Activated naive CD4-positive, alpha-beta T cell treated with anti-CD3 and anti-CD28 coated beads, Interleukin-2, amount 50 U/mL, for 72 hours (primary cell): ENCODE measurements at places on chromosomes 5 and 9. TPM values are rescaled to one million over a fixed set of nuclear protein-coding genes. Genes with fewer than 3 reads are reported as not detected.

CCDC187 gene
- total RNA-seq, result not detected

FREM1 gene
- not detected for total RNA-seq

PFN3 gene
- not detected for total RNA-seq

FGF18 gene
- total RNA-seq, result not detected

CD180 gene
- total RNA-seq, result not detected

AUH gene
- 24.1 TPM for total RNA-seq

FSTL4 gene
- not detected for total RNA-seq

SPAG8 gene
- total RNA-seq, result 1.0 TPM

SERF1A gene
- 4.9 TPM for total RNA-seq

NR4A3 gene
- 7.8 TPM for total RNA-seq

LRRC70 gene
- 2.0 TPM for total RNA-seq

ZFP2 gene
- 0.56 TPM for total RNA-seq

GFI1B gene
- total RNA-seq, result not detected

SOX30 gene
- not detected for total RNA-seq

ACSL6 gene
- 1.8 TPM for total RNA-seq

MARCOL gene
- total RNA-seq, result not detected

DMGDH gene
- not detected for total RNA-seq

CAMLG gene
- total RNA-seq, result 65.1 TPM

DUSP1 gene
- total RNA-seq, result 17.6 TPM

TLX3 gene
- not detected for total RNA-seq

COL5A1 gene
- 0.04 TPM for total RNA-seq

ALDH7A1 gene
- total RNA-seq, result 12.4 TPM

LHX6 gene
- not detected for total RNA-seq

LIFR gene
- 0.25 TPM for total RNA-seq

GNA14 gene
- 0.59 TPM for total RNA-seq

TNFSF15 gene
- total RNA-seq, result 0.43 TPM

GBGT1 gene
- total RNA-seq, result 3.1 TPM

PCDHA9 gene
- not detected for total RNA-seq

BTNL8 gene
- not detected for total RNA-seq

BASP1 gene
- 0.76 TPM for total RNA-seq

PCDHB12 gene
- not detected for total RNA-seq

LNPEP gene
- 64.7 TPM for total RNA-seq

TMEM171 gene
- total RNA-seq, result not detected

C9 gene
- total RNA-seq, result not detected

EIF4EBP3 gene
- 14.8 TPM for total RNA-seq

BHMT gene
- not detected for total RNA-seq

MAMDC4 gene
- 17.7 TPM for total RNA-seq

CIZ1 gene
- 60.1 TPM for total RNA-seq

MOB3B gene
- total RNA-seq, result 2.3 TPM

KCNN2 gene
- not detected for total RNA-seq

SOHLH1 gene
- not detected for total RNA-seq

KCTD16 gene
- 1.4 TPM for total RNA-seq

SPEF2 gene
- total RNA-seq, result 31.2 TPM

PPP2R2B gene
- total RNA-seq, result 1.8 TPM

TRUB2 gene
- total RNA-seq, result 25.6 TPM

LHX3 gene
- 0.08 TPM for total RNA-seq

CANX gene
- total RNA-seq, result 484 TPM

CREBRF gene
- 39.6 TPM for total RNA-seq

PIP5KL1 gene
- 6.8 TPM for total RNA-seq

CER1 gene
- total RNA-seq, result not detected

TAF11L2 gene
- total RNA-seq, result not detected

CAPSL gene
- total RNA-seq, result 1.1 TPM

PCDHB2 gene
- not detected for total RNA-seq

NTRK2 gene
- 0.21 TPM for total RNA-seq

PDGFRB gene
- total RNA-seq, result 0.89 TPM
